ENCODE measurements at places on chromosomes 2 and 18.
A peak's percentile ranks its signal among the peaks of the same experiment; 100 is the strongest.

DNA sequence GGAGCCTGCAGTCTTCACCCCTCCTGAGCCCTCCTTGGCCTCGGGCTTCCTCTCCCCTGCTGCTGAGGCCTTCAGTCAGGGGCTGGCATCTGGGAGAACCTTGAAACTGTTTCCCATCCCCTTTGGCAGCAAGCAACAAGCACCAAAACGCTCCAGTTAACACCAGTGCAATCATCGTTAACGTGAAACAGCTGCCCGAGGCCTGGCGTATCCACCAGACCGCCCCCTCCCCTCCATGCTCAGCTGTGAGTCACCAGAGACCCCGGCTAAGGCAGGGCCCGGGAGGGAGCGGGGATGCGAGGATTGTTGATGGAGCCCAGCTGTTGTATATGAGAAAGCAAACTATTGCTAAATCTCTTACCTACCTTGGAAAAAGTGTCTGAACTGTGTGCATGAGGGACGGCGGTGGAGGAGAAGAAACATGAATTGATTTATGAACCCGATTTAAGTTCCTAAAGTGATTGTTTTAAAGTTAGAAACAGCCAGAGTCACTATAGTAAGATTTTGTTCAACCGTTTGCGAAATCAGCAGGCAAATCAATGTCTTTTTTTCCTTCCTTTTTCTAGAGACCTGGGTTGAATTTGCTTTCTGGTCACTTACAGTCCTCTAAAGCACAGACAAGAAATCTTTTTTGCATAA is 5.2 kb downstream of the ZFP36L2 start:
- DNase-seq, result no peak

GRCh38 chr2:191218292-191218898 is 26.8 kb upstream of the MYO1B start:
- peak; percentile 11 for DNase-seq

GRCh38 chr18:1542230-1542774 is 637.6 kb downstream of the ADCYAP1 start:
- no peak for DNase-seq

- DNase-seq, result no peak
Observed at GRCh38 chr2:4049463-4049862, 346.1 kb downstream of the DCDC2C start.

DNA sequence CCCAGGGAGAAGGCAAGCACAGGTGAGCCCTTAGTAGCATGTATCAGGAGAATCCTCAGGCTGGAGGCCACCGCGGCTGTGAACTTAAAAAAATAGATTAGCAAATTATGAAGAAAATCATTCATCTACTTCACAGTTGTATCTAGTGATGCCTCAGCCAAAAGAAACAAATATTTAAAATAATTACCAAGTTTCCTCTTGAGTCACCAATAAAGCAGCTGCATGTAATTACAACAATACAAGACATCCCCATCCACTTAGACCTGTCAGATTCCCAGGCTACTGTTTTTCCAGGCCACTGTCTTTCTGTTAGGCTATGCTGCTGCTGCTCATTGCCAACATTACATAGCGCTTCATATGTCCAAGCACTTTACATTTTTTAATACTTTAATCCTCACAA is 54.6 kb upstream of the PHLPP1 start:
- DNase-seq, result no peak

DNA sequence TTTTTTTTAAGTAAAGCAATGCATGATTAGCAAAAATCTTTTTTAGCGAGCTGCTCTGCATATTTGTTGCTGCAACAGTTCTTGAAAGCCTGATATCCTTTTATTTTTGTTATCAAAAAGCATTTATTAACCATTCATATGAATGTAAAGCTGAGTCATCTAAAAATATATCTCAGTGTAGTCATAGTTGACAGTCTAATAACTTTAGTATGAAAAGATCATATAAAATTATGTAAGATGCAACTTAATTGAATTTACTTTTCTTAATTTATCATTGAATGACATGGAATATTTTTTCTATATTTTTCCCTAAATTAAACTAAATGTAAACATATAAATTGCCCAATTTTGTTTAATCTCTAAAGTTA is 8.5 kb downstream of the UGP2 start:
- DNase-seq, result no peak

- no peak for DNase-seq
Observed at GRCh38 chr2:72150861-72151356, 3.2 kb upstream of the CYP26B1 start.

DNA sequence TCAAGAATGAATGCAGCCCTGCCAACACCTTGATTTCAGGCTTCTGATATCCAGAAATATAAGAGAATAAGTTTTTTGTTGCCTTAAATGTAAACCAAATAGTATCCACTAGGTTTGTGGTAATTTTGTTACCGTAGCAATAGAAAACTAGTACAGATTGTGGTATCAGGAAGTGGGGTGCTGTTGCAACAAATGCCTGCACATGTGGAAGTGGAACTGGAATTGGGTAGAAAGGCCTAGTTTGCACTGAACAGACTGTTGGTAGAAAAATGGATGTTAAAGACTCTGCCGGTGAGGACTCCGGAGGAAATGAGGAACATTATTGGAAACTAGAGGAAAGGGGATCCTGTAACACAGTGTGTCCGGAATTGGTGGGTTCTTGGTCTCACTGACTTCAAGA is 145.8 kb upstream of the MGAT5 start:
- no peak for DNase-seq

GRCh38 chr2:26144953-26145680 is 27.8 kb upstream of the GAREM2 start:
- DNase-seq, result no peak

DNA sequence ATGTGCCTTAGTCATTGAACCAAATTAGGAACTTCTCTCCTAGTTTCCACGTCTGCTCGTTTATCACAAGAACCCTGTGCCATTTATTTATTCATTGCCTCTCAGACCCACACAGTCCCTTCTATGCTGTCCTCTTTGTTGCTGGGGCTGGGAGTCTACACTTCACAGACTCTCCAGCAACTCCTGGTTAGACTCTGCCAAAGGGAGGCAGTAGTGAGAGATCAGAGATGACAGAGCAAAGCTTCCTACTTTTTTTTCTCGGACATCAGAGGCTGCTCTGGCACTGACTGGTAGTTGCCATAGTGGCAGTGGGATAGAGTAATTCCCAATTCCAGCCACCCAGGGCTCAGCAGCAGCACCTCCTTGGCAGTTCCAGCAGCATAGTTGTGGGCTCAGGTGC is 277.5 kb downstream of the BCL11A start:
- no peak for DNase-seq

GRCh38 chr2:172929644-172930043 is 146.0 kb upstream of the MAP3K20 start:
- no peak for DNase-seq

DNA sequence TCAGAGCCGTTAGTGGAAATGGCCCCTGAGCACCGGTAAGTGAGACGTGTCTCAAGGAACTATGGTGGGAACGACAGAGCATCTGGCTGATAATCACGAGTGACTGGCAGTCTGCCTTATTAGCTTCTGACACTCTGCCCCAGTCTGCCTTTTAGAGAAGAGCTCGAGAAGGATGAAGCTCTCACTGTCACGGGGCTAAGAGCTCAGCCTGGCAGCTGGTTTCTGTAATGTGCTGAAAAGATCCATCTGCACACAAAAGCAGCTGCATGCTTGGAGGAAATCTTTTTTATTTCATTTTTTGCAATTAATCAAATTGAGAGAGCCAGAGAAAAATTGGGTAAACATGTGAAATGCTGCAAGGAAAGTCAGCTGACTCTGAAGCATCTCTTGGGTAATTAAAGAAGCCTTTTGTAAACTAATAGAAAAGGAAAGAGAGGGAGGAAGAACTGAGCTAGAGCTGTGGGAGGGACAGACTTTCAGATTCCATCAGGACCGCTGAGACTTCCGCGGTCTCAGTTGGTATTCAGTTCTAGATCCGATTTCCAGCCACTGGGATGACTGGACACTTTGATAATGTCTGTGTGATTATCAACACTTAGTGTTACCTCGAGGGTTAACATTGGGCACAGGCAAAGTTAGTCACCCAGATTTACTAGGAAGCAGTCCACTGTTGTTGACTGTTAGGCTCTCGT is 24.4 kb downstream of the MBP start:
- DNase-seq, result peak; percentile 65

DNA sequence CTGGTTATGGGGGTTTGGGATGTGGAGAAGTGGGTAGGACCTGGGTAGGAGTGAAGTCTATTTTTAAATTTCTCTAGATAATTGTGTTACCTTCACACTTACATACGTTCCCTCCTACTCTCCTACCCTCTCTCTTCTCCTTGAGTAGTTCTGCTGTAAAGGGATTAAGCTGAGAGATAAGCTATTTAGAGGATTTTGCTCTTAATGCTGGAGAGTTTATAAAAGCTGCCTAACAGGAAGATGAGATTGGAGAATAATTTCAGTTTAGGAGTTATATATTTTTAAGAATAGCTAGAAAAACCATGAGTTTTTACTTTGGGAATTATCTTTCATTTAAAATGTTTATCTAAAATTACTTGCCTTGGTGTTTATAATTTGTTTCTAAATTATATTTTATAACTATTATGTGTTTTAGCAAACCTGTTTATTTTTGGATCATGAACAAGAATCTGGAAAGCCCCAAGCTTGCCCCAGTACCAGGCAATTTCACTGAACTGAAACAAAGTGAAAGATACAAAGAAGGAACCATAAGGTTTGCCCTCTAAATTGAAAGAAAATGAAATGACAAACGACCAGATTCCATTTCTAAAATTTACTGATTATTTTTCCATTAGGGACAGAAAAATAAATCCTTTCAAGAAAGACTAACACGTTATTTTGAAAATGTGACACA is 101.5 kb downstream of the ZNF532 start:
- DNase-seq, result no peak

- peak; percentile 24 for DNase-seq
Observed at GRCh38 chr2:109030870-109031475, 42.0 kb upstream of the EDAR start.

DNA sequence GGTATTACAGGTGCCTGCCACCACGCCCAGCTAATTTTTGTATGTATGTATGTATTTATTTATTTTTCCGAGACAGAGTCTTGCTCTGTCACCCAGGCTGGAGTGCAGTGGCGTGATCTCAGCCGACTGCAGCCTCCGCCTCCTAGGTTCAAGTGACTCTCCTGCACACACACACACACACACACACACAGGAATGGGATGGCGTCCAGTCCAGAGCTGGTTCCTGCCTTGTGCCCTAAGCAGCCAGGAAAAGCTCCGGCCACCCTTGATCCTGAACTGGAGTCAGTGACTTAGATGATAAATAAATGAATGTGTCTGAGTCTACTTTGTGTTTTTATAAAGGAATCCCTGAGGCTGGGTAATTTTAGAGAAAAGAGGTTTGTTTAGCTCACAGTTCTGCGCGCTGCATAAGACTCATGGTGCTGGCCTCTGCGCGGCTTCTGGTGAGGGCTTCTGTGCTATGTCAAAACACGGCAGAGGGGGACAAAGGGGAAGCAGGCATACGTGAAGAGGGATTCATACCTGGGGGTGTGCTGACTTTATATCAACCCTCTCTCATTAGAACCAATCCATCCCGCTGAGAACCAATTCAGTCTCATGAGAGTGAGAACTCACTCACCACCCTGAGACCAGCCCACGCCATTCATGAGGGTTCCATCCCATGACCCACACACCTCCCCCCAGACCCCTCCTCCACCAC is 59.7 kb upstream of the PHLPP1 start:
- DNase-seq, result no peak

DNA sequence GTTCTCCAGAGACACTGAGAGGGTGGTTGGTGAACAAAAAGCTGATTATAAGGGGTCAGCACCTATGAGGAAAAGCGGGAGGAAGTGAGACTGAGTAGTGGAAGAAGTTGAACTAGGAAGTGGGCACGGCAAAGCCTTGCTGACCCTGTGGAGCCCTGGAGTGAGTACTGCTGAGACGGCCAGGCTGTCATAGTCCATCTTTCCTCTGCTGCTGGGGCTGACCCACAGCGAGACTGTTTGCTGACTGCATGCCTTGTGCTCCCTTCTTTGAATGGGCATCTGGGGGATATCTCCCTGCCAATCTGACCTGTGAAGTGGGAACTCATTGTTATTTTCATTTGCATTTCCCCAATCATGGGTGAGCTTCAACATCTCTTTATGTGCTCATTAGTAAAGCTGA is 92.4 kb upstream of the LDAH start:
- DNase-seq, result no peak

GRCh38 chr2:69237070-69237670 is 149.9 kb downstream of the GFPT1 start:
- no peak for DNase-seq

GRCh38 chr2:221500501-221501209 is 71.4 kb downstream of the EPHA4 start:
- DNase-seq, result no peak

- no peak for DNase-seq
Observed at GRCh38 chr18:37499913-37500312, 65.7 kb downstream of the CELF4 start.

DNA sequence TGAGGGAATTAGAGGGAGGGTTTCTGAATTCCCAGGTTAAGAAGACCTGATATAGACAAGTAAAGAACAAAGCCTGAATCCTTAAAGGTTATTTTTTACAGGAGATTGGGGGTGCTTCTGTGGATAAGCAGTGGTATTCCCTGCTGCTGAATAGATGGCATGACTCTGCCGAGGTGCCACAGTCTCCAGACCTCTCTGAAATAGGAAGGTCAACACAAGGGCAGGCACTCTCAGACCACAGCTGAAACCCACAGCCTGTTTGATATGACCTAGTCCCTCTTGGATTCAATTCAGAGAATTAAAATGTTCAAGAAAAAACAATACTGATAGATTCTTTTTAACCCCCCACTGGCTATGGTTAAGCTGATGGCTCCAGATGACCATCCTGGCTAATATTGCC is 259.3 kb downstream of the PTGR3 start:
- no peak for DNase-seq

- DNase-seq, result no peak
Observed at GRCh38 chr18:6406075-6406909, 8.4 kb downstream of the L3MBTL4 start.

DNA sequence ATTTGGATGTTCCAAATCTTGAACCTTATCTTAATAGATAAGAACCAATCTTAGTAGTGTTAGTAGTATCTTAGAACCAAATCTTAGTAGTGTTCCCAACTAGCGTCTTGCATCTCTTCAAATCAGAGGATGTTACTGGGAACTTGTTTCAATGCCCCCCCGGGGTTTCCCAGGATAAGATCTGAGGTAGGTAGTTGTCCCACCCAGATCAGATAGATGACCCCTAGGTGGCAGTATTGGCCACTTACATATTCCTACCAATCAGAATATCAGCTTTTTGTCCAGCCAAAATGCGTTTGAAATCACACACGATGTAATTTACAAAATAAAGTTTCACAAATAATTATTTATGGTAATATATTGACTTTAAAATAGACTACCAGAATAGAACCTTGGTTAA is 314.8 kb downstream of the MBD2 start:
- DNase-seq, result no peak

- no peak for DNase-seq
Observed at GRCh38 chr2:112317303-112318158, 42.1 kb downstream of the ZC3H6 start.

DNA sequence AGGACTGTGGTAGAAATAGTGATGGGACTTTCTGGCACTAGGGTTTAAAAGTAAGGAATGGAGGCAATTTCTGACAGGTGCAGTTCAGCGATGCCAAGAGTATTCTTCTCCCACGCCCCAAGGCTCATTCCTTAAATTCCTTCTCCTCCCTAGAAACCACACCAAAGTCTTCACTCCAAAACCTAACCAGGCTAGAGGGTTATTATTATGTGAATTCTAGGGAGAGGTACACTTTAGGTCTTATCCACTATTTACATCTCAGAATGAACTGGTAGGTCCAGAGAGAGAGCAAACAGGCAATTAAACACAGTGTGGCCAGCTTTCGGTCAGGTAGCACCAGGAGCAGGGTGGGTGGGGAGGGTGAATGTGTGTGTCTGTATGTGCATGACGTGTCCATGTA is 11.4 kb downstream of the IL1F10 start:
- DNase-seq, result no peak

All from CMK (cell line).